ENCODE measurements at places on chromosomes 7 and 10.

GRCh38 chr10:36188080-36188453 is 546.0 kb upstream of the FZD8 start:
- DNase-seq: no peak

DNA sequence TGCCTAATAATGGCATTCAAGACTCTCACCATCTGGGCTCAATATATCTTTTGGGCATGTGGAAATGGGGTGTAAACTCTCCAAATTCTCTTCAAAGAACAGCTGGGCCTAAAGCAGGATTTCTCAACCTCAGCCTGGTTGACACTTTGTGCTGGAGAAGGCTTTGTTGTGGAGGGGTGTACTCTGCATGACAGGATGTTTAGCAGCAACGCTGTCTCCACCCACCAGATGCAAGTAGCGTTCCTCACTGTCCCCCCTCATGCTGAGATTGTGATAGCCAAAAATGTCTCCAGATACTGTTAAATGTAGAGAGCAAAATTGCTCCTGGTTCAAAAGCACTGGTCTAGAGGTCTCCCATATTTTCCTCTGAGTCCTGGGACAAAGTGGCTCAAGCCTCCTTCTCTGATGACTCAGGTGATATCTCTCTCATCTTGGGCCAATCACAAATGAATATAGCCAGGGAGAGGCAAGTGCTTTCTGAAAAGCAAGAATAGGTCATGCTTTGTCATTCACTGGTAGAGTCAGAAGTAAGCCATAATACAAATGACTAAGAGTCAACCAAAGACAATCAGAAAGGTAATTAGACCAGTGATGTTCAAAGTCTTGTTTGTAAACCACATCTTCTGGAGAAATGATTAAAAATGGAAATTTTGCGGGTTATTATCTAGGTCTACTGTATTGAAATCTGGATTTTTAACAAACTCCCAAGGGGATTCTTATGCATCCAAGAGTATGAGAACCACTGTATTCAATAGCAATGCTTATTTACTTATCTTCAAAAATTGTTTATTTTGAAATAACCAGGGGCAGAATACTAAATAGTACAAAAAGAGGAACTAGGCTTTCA is 330.8 kb downstream of the PTEN start:
- DNase-seq: no peak

DNA sequence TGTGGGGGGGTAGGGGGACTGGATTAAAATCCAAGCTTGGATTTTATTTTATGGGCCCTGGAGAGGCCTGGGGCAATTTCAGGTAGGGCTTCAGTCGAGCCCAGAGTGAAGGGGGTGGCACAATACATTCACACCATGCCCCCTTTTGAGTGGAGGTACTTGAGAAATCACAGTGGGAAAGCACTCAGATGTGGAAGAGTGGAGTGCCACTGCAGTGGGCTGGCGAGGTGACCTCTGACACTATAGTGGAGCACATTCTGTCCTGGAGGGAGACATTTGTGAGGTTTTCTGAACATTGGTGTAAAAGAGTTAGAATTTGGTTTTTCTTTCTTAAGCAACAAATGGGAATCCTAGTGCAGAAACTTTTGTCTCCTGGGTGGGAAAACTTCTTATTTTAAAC is 143.2 kb downstream of the WNT2 start:
- no peak for DNase-seq

- peak; percentile 68 for DNase-seq
Observed at GRCh38 chr10:3197348-3198003, 24.9 kb upstream of the PITRM1 start.

DNA sequence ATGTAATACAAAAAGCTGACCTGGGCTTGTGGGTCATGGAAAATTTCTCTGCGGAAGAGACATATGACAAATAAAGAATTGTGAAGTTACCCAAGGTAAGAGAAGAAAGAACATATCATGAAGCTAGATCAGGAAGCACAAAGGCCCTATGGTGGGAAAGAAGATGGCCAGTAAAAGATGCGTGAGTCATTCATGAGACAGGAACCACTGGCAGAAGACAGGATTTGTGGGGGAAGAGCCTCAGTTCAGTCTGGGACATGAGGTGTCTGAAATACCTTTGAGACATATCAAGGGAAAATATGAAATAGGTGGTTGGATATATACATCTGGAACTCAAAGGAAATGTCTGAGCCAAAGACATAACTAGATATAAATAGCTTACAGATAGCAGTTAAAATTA is 27.7 kb upstream of the AMPH start:
- peak; percentile 22 for DNase-seq

DNA sequence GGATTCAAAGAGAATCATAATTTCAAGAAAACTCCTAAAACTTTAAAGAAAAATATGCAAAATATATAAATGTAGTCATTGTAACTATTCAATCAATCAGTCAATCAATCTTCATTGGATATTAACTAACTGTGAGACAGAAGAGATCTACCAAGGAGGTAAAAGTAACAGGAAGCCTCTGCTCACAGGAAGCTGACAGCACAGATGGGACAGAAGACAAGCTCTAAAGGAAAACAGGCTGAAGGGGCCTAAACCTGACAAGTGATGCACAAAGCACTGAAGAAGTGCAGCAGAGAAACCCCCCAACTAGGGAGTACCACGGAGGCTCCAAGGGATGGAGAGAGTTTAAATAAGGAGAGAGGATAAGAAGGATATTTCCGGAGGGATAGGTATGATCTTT is 173.0 kb downstream of the SKAP2 start:
- no peak for DNase-seq

DNA sequence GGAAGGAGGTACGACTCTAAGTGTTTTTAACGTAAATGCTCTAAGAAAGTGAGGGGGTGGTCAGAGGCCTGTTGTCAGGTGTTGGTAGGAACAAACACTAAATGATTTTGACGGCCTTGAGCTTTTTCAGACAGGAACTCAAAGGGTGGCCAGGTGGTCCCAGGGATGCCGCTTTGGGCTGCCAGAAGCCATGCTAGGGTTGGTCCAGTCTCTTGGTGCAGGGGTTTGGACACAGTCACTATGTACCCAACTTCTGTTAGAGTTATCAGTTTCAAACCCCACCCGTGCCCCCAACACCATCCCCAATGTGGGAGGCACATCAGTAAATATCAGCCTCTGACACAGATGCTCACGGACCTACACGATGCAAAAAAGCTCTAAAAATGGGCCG is 9.3 kb downstream of the ATP6V0E2 start:
- DNase-seq: no peak

- DNase-seq: no peak
Observed at GRCh38 chr7:126040114-126041045, 1110.8 kb upstream of the POT1 start.

GRCh38 chr7:75968012-75968411 is 26.4 kb downstream of the TMEM120A start:
- DNase-seq: no peak

- DNase-seq: no peak
Observed at GRCh38 chr7:152762056-152762455, 2.5 kb downstream of the ACTR3B start.

GRCh38 chr10:57917019-57917418 is 350.7 kb downstream of the IPMK start:
- no peak for DNase-seq

- peak; percentile 95 for DNase-seq
Observed at GRCh38 chr7:135856356-135857144, 107.9 kb upstream of the FAM180A start.

- DNase-seq: no peak
Observed at GRCh38 chr7:28329661-28330363, 82.5 kb upstream of the CREB5 start.

- DNase-seq: no peak
Observed at GRCh38 chr7:29993140-29993539, 3.5 kb upstream of the SCRN1 start.

- DNase-seq: no peak
Observed at GRCh38 chr10:106959521-106959920, 205.0 kb downstream of the SORCS1 start.

DNA sequence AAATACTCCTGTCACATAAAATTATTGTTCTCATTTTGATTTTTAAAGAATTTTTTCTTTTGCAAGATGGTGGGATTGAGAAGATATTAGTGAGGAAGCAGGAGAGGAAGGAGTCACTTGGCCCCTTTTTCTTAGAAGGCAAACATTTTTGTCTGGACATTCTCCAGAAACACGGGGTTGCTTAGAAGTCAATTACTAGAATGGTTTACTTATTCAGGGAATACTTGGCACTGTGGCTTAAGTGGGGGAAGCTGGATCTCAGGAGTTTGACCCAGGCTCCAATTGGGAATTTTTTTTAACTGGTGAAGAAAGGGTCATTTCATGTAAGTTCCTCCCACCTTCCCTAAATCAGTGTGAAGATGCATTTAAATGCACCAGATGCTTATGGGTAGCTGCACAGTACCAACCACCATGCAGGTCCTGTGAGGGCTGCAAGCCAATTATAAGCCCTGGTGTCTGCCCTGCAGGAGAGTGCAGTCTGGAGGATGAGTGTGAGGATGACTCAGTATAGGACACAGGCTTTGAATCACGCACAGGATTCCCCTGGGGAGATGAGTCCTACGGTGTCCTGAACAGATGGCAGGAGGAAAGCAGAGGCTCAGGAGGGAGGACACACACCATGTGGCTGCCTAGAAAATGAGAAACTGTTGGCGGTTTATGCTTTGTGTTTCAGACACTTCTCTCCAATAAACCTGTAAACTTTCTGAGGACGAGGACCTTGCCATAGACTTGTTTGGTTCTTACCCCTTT is 299.1 kb downstream of the PLXNA4 start:
- no peak for DNase-seq

- no peak for DNase-seq
Observed at GRCh38 chr7:26944501-26945358, 80.3 kb upstream of the SKAP2 start.

DNA sequence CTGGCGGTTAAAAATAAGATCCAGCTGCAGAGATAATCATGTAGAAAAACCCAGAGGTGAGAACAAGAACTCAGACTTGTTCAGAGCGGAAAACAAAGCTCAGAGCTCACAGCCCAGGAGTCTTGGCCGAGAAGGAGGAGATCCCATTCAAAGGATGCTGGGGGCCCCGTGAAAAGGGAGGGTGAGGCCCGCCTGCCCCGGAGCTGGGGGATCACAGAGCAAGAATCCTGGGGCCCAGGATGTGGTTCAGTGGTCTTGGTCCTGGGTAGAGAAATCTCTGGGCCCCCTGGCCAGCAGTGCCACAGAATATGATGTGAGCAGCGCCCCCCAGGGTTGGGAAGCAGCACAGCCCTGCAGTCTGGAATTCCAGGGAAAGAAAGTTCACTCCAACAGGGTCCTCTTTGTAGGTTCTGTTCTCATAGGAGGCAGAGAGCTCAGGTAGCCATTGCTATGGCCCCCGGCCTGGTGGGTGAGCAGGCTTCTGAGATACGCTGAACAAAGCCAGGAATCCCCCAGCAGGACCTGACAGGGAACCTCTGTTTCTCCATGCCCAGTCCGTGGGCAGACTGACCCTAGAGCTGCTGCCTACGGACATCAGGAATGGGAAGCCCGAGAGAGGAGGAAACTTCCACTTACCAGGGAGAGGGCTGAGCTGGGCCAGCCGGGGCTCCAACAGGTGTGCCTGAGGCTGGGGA is 77.7 kb upstream of the GNA12 start:
- no peak for DNase-seq

GRCh38 chr7:38831259-38831996 is 77.6 kb downstream of the VPS41 start:
- DNase-seq: no peak

- peak; percentile 92 for DNase-seq
Observed at GRCh38 chr7:128164061-128164954, 76.8 kb upstream of the LEP start.

DNA sequence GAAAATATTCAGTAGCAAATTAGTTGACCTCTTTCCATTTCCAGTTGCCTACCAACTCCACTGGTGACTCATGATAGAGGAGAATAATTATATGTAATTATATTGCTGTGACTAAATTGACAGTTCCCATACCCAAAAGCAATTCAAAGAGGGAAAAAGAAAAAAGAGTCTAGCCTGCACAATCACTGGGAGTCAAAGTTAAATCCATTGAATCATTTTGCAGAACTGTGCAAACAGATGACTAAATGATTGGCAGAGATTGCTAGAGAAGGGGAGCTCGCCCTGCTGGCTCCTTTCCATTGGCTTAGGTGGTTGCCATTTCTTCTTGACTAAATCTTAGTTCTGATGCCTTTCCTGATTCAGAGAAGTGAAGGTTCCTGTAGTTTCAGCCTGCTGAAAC is 1228.6 kb upstream of the SORCS1 start:
- DNase-seq: no peak

- no peak for DNase-seq
Observed at GRCh38 chr7:155358066-155358947, 60.6 kb downstream of the INSIG1 start.

GRCh38 chr7:76057813-76058145 is 9.9 kb downstream of the MDH2 start:
- no peak for DNase-seq

- DNase-seq: no peak
Observed at GRCh38 chr10:65123120-65123519, 1601.9 kb downstream of the REEP3 start.

DNA sequence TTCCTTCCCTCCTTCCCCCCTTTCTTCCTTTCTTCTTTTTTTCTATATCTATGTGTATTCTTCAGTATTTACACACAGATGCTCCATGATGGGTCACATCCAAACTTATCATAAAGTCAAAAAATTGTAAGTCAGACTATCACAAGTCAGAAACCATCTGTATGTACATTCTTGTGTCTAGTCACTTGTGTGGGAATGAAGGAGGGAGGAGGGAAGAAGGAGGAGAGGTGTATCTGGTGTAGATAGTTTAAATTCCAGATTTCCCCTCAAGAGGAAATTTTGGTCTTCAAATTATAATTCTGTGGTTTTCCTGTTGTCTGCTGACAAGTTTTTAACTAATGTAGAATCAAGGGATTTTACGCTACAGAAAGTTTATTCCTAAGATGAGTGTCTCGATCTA is 287.2 kb downstream of the ETV1 start:
- DNase-seq: no peak

Measured in NCI-H226 (cell line).